Fibroblast of mammary gland (primary cell): ENCODE measurements at places on chromosomes 7 and 10.

DNA sequence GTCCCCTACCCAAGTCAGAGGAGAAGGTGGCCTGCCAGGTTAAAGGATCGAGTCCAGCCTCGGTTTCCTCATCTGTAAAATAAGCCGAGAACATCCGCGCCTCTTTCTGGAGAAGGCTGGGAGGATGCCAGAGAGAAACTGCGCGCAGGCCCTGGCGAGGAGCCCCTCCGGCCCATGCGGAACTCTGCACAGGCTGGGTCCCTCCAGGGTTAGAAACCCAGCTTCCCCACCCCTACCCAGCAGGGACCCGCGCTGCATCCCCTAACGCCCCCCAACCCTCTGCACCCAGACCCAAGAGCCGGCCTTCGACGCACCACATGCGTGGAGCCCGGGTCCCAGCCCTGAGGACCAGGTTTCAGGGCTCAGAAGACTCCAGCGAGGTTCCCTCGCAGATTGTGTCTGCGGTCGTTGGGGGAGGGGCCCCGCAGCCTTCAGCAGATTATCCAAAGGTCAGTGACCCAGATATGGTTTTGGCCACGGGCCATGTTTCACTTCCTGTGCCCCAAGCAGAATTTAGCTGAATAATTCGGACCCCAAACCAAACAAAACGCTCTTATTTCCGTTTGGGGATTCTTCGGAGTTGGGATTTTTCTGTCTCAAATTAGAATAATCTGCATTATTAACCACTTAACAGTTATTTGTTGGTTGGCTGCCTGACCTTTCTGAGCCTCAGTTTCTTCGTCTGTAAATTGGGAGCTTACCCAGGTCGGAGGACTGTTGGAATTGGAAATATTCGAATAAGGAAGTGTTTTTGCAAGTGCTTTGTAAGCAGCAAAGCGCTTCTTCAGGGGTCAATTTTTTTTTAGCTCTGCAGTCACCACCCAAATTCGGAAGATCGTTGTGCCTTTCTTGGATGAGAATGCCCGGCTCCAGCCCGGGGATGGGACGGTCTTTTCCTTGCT lies 167.7 kb downstream of the UBE2H start:
- no peak for DNase-seq

DNA sequence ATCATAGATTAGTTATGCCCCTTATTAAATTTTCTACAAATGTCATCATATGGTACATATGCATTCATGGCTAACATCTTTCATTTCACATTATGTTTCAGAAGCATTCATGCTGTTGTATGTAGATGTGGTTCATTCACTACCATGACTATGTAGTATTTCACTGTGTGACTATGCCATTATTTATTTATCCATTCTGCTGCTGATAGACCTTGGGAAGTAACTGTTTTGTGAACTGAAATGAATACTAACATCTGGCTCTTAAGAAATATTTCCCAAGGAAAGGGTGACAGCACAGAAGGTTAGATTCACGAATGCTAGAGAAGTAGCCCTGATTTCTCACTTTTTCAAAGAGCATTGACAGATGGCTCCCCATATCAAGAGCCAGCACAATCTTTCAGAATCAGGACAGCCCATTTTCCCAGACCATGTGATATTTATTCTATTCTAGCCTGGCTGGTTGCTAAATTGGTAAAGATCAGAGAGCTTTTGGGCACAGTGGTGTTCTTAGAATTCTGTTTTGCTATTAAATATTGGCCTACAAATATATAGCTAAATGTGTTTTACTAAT lies 157.4 kb downstream of the DYNC1I1 start:
- DNase-seq: no peak

- peak; percentile 91 for DNase-seq
Measured at GRCh38 chr7:30091491-30091912, 43.3 kb upstream of the MTURN start.

DNA sequence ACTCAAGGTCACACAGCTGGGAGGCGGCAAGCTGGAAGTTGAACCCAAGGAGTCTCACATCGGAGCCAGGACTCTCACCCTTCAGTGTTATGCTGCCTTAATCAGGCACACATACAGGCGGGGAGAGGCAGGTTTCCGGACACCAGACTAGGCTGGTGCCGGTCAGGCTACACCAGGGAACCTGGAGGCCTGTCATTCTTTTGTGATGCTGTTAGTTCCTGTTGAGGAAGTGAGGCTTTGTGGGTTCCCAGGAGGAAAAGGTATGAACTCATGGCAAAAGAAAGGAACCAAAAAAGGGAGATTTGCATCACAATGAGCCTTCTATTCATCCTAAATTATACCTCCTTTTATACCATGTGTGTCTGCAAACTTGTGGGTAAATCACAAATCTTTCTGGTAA lies 103.8 kb downstream of the TCF7L2 start:
- DNase-seq: no peak
